ENCODE measurements at places on chromosomes 2 and 18.

- DNase-seq: no peak
Measured at GRCh38 chr2:234462218-234462992, 34.5 kb downstream of the ARL4C start.

- DNase-seq: no peak
Measured at GRCh38 chr2:98935777-98936352, at the start of gene CRACDL. Gene CRACDL (minus strand): TSS chr2:98936225. CDS start chr2:98846800, 89,425 bp downstream.

DNA sequence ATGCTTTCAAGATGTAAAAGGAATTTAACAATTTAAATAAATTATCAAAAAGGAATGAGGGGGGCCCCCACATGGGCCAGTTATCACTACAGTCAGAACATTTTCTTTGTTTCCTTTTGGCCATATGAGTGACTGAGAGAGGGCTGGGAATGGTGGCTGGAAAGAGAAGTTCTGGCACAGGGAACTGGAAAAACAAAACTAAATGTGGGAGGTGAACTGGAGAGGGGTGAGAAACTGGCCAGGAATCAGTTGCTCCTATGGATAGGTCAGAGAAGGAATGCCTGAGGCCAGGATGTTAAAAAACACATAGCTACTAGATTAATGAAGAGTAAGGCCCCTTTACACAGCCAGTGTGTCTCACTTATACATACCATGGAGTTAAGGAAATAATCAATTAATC is 121.0 kb downstream of the RBMS1 start:
- no peak for DNase-seq

GRCh38 chr2:126145752-126146151 is 510.2 kb upstream of the GYPC start:
- no peak for DNase-seq

DNA sequence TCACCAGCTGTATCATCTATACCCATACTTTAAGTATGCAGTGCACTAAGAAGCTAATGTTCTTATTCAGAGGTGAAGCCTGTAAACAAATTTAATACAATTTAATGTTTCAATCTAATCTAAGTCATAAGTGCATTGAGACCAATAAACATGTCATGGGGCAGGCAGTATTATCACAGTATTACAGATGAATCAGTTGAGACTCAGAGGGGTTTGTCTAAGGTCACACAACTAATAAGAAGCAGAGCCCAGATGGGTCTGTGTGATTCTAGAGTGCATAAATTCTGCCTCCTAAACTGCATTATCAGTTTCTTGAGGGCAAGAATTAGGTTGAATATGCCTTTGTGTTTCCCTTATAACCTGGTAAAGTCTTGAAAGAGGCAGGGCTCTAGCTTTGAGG is 140.9 kb upstream of the RNF152 start:
- DNase-seq: no peak

DNA sequence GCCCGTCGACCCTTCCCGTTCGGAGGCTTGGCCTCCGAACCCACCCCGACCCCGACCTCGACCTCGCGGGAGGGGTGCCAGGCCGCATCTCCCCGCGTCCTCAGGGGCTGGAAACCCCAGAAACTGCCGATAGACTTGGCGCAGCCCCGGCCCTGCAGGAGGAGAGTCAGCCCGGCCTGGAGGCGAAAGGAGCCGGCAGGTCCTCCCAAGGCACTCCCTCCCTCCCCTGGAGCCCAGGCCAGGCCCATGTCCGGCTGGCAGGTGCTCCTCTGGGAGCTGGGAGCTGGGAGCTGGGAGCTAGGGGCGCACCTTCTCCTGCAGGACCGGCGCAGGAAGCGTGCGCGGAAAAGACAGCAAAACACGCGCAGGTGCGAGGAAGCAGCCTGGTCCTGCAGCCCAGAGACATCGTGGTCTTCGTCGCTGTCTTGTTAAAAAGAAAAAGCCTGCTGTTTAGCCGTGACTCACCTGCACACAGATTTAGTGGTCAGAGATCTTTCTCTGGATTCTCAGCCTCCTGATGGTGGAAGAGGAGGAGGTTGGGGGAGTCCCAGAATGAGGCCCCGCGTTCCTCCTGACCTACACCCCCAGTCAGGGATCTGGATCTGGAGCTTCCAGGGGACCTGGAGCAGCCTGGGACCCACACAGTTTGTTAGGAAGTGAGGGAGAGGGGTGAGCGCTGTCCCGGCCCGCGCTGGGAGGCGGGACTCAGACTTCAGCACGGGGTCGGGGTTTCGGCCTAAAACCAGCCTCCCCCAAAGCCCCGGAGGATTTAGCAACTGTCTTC is 660 bp upstream of the MBP start:
- DNase-seq: no peak

DNA sequence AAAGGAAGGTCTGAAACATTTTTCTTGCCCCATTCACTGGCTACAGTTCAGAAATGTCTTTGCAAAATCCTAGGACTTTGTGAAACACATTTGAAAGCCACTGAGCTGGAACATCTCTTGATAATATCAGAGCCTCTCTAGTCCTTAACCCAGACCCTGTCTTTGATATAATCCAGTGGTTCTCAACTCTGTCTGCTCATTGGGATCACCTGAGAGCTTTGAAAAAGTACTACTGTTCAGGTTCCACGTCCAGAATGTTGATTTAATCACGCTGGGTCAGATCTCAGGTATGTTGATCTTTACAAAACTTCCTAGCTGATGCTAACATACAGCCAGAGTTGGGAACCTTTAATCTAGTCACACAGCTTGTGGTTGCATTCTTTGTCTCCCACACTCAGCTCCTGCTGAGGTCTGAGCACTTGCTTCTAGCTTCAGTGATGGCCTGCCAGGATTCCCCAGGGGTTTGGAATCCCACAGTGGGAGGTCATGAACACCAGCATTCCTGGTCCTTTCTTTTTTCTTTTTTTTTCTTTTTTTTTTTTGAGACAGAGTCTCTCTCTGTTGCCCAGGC is 262.7 kb downstream of the SETBP1 start:
- no peak for DNase-seq

DNA sequence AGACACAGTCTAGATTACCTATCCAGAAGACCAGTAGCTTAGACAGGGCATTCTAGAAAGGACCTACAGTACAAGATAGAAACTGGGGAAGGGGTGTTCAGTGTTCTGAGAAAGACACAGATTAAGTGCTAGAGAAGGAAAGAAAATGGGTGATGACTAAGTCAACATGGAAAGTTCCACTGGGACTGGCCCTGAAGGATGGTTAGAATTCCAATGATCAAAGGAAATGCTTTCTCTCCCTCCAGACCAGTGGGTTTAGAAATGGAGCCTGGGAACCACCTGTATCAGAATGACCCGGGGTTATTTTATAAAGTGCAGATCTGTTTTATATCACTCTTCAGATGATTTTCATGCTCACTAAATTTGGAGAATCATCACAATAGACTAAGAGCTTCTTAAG is 5.8 kb upstream of the COLEC12 start:
- no peak for DNase-seq

GRCh38 chr2:236971919-236972381 is 113.7 kb upstream of the COPS8 start:
- no peak for DNase-seq

DNA sequence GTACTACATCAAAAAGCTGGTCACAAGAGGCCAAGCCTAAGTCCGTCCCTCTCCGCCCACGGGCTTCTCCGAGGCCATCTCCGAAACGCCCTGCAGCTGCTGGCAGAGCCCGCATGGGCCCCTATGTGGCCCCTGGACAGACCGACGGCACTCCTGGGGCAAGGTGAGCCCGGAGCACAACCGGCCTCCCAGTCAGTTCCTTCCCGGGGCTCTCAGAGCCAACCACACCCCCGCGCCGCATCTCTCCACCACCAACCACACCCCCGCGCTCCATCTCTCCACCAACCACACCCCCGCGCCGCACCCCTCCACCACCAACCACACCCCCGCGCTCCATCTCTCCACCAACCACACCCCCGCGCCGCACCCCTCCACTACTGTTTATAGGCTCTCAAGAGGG is 93.5 kb downstream of the ZNF516 start:
- DNase-seq: no peak

DNA sequence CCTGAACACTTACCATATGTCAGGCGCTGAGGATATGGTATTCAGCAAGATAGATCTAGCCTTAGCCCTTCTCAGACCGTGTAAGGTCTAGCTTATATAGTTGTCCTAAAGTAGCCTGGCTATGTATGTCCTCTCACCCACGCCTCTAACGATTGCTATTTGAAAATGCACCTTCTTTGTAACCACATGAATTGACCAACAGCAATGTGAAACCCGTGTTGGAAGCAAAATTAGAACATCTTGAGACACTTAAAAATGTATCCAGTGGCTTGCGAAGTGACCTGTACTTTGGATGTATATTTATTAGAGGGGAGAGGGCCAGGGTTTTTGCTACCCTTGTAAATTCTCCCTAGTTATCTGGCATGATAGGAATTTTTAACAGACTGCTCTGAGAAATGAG is 860.0 kb upstream of the ZEB2 start:
- no peak for DNase-seq

- DNase-seq: no peak
Measured at GRCh38 chr2:235793163-235793752, 299.4 kb downstream of the AGAP1 start.

DNA sequence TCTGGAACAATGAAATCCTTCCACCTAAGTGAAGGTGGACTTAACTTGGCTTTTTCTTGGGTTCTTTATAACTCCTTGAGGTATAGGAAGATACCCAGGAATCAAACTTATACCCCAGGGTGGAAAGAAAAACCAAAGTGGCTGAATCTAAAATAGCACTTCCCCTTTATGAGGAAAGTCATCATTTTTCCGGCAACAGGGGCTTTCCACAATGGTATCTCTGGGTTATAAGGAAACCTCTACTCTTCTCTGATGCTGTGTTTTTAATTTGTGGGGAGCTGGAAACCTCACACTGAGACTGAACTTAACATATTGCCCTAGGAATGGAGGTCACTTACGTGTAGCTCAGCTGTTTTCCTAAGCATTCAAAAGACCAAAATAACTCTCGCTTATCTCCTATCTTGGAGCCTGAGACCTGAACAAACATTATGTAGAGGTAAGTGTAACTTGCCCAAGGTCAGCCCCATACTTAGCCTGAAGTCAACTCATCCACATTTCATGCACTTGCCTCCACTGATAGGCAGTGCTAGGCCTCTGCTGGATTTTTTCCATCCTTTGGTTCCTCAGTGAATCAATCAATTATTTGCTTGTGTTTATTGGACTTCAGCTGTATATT is 117.9 kb downstream of the SETBP1 start:
- DNase-seq: no peak

GRCh38 chr2:48343571-48344440 is 186.1 kb upstream of the STON1 start:
- DNase-seq: no peak

DNA sequence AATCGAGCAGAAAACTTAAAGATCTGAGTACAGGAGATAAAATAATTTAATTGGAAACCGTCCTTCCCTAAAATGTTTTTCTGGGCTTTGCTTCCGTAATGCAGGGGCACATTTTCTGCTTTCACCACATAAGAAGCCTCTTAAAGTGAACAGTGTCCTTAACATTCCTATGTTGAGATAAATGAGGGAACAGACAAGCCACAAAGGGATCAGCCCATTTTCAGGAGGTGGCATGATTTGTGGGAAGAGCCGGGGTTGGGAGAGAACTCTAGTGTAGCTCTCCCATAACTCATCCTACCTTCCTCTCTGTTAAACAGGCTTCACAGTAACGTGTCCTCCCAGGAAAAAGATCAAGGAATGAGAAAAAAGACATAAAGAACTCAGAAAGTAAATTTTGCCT is 56.9 kb upstream of the ACVR1C start:
- no peak for DNase-seq

DNA sequence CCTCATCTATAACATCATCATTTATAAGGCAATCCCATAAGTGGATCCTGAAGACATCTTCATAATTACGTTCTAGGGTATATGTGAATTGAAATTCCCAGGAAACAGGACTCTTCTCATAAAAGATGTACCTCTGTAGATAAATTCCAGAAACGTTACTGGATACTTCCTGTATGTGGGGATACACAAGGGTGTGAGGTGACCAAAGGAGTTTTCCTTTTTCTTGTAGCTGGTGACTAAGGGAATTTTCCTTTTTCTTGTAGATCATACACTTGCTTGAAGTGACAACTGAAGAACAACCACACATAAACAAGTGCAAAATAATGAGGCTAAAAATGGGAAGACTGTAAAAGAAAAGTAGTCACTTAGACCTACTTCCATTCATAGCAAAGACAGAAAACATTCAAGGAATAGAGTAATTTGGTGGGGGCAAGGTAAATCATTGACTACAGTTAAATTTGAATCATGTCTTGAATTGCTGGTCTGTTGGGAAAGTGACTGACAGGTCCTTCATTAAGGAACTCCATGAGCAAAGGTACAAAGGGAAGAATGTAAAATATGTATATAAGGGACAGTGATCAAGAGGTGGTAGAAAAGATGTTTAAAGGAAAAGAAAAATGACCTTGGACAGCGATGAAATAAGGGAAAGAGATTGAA is 53.2 kb upstream of the UBE2E3 start:
- no peak for DNase-seq

- no peak for DNase-seq
Measured at GRCh38 chr18:78293540-78293939, 686.1 kb upstream of the SALL3 start.

GRCh38 chr18:70405052-70405451 is 116.2 kb downstream of the SOCS6 start:
- no peak for DNase-seq

DNA sequence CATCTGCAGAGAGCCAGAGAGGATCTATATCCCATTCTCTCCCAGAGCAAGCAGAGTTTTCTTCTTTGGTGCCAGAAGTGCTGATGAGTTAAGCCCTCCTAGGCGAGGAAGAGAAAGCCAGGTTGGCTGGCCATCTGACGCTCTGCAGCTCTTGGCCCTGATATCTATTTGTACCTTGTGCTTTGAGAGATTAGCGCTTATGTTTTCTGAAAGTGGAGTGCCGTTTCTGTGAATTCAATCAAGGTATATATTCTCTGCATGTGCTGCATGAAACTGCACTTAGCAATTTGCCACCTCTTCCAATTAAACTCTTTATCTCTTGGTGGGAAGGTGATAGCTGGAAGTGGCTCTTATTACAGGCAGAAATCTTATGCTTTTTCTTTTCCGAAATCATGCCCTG is 177.5 kb downstream of the LPIN1 start:
- no peak for DNase-seq

GRCh38 chr2:51511002-51511401 is 479.1 kb upstream of the NRXN1 start:
- no peak for DNase-seq

DNA sequence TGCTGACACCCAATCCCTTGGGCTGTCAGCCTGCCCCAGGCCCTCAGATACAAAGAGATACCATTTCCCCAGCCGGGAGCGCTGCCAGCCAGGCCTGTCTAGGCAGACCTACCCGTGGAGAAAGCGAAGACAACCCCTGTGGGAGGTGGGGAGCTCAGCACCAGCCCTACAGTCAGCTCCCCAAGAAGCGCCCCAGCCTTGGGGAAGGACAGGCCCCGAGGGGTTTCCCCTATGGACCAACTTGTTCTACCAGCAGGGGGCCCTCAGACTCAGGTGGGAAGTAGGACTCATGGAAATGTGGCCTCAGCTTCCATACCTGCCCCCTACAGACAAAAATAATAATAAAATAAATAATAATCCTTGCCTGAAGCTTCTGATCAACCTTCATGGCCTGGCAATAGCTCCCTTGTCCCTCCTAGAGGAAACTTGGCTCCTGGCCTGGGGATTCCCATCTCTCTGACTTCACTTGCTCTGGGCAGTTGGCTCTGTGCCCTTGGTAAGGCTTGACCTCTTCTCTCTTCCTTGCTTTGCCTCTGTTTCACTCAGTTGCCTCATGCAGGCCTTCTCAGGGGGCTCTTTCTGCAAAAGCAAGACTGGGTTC is 7.0 kb downstream of the SLC35F6 start:
- DNase-seq: no peak

- no peak for DNase-seq
Measured at GRCh38 chr18:49525981-49526380, 35.9 kb upstream of the LIPG start.

- no peak for DNase-seq
Measured at GRCh38 chr2:61011678-61012077, 5.8 kb upstream of the PEX13 start.

Measured in stimulated activated CD4-positive, alpha-beta T cell treated with anti-CD3 and anti-CD28 coated beads, Interleukin-1b, Interleukin-23, amount 100 ng/mL, for 24 hours (primary cell).